ENCODE measurements at places on chromosomes 5 and 9. TPM values are rescaled to one million over a fixed set of nuclear protein-coding genes. Genes with fewer than 3 reads are reported as not detected.

DNA sequence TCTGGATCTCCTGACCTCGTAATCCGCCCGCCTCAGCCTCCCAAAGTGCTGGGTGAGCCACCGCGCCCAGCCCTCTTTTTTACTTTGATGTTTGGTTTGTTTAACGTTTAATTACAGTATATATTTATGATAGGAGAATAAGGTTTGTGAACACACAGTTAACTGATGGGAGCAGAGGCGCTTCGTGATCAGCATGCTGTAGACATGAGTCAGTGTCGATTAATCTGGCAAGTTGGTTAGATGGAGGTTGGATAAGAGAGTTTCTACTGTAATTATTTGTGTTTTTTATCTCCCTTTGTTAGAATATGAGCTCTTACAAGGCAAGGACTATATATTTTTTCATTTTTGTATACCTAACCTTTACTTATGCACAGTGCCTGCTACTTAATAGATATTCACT lies 14.3 kb downstream of the ATG10 start:
- ATAC-seq, result no peak

DNA sequence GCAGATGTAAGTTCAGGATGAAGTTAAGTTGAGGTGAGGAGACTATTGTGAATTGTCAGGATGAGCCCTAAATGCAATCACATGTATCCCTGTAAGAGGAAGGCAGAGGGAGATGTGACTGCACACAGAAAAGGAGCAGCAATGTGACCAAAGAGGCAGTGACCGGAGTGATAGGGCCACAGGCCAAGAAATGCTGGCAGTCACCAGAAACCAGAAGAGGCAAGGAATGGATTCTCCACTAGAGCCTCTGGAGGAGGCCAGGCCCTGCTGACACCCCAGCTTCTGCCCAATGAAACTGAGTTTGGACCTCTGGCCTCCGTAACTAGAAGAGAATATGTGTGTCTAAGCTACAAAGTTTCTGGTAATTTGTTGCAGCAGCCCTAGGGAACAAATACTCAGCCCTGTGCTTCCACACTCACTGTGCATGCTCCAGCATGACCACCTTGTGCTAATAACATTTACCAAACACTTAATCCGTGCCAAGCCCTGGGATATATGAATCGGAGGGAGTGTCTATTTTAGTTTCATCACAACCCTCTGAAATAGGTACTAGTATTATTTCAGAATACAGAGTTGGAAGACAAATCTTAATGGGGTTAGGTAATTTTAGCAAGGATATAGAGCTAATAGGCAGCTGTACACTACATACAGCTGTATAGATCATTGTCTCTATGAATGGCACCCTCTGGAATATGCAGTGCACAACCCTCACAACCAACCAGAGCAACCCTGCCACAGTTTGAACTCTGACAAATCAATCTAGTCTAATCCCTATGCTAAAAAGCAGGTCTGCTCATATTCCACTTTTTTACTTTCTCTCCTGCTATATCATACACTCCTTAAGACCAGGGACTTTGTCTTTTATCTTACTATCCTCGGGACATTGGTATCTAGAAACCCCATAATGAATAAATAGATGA lies 7.8 kb upstream of the GPX8 start:
- ATAC-seq, result peak; percentile 97

GRCh38 chr5:34503379-34504253 lies 152.5 kb upstream of the RAI14 start:
- ATAC-seq, result no peak

DNA sequence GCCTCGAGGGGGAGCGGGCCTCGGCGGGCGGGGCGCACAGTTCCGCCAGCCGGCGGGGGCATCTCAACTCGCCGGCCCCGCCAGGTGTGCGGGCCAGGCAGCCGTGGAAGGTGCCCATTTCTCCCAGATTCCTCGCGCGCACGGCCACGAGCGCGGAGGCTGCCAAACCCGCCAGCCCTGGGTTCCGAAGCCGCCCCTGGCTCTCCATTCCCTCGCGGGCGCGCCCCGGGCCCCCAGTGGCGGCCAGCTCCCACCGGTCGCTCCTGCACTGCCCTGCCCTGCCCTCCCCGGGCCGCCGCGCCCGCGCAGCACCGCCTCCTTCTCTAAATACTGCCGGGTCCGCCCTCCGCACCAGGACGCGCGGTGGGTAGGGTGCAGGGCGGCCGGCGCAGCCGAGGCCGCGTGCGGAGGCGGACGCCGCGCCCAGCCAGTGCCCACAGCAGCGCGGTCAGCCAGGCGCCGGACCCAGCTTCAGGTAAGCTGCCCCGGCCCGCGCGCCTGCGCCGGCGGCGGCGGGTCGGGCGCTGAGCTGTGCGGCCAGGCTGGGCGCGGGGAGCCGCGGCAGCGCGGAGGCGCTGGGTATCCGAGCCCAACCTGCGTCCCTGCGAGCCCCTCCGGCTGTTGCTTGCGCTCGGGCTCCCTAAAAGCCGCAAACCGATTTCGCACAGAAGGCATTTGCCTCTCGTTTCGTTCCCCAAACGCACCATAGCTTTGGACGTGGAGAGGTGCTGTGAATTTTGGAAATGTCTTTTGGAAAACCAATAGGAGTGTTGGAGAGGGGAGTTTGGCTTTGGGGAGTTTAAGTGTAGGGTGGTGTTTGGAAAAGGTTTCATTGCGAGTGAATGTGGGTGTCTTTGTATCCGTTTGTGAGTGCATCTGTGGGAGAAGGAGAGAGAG lies at the start of gene TMEM171:
TMEM171 (plus strand) TSS at position 354 of the 897 bp plus-strand sequence. CDS start 2,799 bp downstream, outside the sequence.
- peak; percentile 87 for ATAC-seq

GRCh38 chr5:169440107-169440705 lies 139.3 kb upstream of the SLIT3 start:
- no peak for ATAC-seq

GRCh38 chr5:107487056-107487542 lies 183.6 kb downstream of the EFNA5 start:
- ATAC-seq, result peak; percentile 18

- no peak for ATAC-seq
Measured at GRCh38 chr5:172442592-172442991, 11.7 kb downstream of the SH3PXD2B start.

SVEP1 gene
- total RNA-seq, result 1.2 TPM

GRCh38 chr9:82543726-82544125 lies 519.2 kb downstream of the RASEF start:
- ATAC-seq, result no peak

GRCh38 chr9:114033397-114034103 lies 44.5 kb downstream of the AMBP start:
- no peak for ATAC-seq

DNA sequence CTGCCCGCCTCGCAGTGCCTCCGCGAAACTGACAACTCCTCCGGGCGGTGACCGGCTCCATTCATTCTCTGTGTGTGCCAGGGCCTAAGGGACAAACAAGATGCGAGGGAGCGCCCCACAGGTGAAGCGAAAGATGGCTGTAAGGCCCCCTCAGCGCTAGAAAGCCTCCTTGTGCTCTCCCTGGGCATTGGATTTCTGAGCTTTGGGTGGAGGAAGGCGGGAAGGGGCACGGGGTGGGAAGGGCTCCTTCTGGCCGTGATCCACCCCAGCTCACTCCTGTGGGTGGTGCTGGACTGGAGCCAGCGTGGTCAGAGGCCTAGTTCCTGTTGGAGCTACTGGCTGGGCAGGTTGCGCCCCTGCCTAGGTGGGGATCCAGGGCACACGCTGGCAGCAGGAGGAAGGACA lies 943 bp downstream of the GALNT12 start:
- peak; percentile 69 for ATAC-seq

LHX3 gene
- total RNA-seq, result 0.08 TPM

SLC6A3 gene
- 0.16 TPM for total RNA-seq
